ENCODE measurements at places on chromosomes 4 and X.

DNA sequence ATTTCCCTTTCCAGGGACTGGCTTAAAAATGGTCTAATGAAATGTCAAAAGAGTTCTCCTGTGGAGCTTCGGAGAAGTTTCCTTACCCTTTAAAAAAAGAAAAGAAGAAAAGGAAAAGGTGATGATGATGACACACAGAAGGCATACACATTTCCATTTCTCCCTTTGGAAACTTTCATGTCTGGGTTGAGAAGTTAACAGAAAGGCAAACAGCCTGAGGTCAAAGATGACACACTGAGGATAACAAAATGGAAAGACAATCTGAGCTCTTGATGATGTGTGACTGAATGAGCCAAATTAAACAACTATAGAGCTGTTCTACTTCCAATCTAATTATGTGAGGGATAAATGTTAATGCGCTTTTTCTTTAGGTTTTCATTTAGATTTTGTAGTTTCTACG lies 32.2 kb downstream of the NFXL1 start:
- DNase-seq, result no peak

DNA sequence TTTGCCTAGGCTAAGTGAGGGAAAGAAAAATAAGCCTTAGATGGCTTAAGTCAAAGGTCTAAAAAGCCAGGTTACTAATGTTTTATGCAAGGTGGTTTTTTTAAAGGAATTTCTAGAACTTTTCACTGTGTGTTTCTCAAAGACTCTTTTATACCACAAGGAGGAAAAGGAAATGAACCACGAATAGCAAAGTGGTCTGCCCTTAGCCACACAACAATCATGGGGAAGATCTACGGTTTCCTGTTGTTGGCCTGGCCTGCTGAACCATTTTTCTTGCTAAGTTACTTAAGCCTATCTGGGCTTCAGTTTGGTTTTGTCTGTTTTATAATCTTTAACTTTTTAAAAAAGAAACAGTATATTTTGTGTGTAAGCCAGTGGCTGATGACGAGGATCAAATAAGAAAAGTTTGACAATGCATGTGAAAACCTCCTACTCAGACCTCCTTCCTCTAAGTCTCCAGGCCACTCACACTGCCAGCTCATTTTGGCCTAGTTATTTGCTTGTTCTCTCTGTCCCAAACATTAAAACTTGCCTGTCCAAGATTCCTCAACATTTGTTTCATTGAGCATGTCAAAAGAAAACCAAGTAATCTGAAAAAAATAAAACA lies 56.7 kb upstream of the COL25A1 start:
- DNase-seq, result no peak

- DNase-seq, result no peak
Measured at GRCh38 chr4:34723605-34724004, 1520.7 kb downstream of the ARAP2 start.

DNA sequence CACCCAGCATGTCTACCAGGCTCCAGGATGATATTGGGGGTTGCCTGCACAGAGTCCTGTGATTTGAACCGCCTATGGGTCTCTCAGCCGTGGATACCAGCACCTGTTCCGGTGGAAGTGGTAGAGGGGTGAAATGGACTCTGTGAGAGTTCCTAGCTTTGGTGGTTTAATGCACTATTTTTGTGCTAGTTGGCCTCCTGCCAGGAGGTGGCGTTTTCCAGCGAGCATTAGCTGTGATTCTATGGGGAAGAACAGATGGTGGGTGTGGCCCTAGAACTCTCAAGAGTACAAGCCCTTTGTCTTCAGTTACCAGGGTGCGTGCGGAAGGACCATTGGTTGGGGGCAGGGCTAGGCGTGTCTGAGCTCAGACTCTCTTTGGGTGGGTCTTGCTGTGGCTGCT lies 316.9 kb upstream of the AMOT start:
- DNase-seq, result no peak

DNA sequence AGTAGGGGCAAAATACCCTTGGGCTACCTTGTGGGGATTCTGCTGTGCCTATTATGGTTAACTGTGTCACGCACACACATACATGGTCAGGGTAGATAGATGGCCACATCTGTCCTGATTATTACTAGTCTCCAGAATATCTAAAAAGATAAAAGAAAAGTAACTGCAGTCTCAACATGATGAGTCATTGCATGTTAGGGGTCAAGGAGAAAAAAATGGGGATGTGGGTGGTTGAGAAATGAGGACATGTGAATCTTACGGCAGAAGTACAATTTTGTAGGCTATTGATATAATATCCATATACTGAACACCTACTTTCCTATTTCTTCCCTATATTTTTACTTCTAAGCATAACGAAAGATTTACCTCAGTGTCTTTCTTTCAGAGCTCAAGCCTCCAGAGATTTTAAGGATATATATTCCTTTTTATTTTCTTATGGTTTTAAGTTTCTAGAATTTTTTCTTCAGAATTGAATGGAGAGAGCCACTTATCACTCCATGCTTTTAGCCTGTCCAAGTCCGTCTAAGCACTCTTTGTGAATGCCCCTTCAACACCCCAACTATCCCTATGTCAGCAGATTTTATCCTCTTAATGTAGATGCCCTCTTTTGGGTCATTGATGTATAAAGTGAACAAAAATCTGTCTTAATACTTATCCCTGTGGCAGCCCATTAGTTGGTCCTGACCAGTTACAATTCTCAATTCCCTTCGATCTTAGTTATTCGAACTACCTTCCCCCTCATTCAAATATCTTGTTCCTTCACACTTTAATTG lies 642.2 kb downstream of the IQCM start:
- no peak for DNase-seq

GRCh38 chr4:78214078-78214477 lies 157.0 kb downstream of the FRAS1 start:
- DNase-seq, result no peak

GRCh38 chrX:31656013-31656412 lies 584.2 kb upstream of the FTHL17 start:
- DNase-seq, result no peak

- DNase-seq, result no peak
Measured at GRCh38 chr4:3311095-3311372, 18.2 kb downstream of the RGS12 start.

DNA sequence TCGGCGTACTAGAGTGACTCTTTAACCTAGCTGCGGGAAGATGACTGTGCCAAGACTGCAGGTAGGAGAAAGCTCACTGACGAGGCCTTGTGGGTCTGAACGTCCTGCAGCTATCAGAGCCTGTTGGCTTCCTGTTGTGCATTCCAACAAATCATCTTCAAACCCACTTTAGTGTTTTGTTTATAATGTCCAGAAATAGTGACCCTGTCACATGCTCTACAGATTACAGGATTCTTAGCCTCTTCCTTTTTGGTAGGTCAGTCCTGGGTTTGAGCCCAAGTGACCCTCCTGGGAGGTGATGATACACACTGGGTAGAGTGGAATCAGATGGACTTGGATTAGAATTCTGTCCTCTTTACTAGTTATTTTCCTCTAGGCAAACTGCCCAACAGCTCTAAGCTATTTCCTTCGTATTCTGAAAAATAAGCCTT lies 33.2 kb downstream of the HTT start:
- no peak for DNase-seq

GRCh38 chrX:9859711-9860555 lies 73.7 kb downstream of the SHROOM2 start:
- DNase-seq, result no peak

DNA sequence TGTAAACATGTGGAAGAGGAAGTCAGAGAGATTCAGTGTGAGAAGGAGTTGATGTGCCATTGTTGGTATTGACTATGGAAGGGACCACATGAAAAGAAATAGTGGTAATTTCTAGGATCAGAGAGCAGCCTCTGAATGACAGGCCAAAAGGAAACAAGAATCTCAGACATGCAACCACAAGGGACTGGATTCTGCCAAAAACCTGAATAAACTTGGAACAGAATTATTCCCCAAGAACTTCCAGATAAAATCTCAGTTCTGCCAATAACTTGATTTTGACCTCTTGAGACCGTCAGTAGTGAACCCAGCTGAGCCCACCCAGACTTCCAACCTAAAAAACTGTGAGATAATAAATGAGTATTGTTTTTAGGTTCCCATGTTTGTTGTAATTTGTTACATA lies 653.6 kb upstream of the NR3C2 start:
- no peak for DNase-seq

DNA sequence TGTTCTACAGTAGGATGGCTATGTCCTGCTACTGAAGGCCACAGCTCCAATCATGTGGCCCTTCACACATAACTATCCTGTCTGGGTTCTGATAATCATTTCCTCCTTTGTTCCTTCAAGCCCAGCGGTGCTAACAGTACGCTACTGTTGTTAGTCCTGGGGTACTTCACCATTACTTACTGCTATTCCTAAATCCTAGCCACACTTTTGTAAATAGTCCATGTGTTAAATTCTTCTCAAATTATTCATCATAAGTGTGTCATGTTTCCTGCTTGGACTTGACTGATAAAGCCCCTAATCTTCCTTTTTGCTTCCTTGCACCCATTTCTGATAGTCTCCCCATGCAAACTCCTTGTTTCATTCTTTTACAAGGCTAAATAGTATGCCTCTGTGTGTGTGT lies 332.6 kb downstream of the FGF13 start:
- DNase-seq, result no peak

GRCh38 chr4:150950657-150951288 lies 64.3 kb downstream of the LRBA start:
- no peak for DNase-seq

- DNase-seq, result no peak
Measured at GRCh38 chr4:119286377-119287002, 35.4 kb downstream of the FABP2 start.

GRCh38 chr4:113958766-113959538 lies 20.5 kb downstream of the ARSJ start:
- DNase-seq, result no peak

All from activated CD8-positive, alpha-beta memory T cell treated with anti-CD3 and anti-CD28 coated beads for 1 hour (primary cell).